Left lung (tissue), 14 donors: ENCODE measurements at places on chromosomes 16 and 17. TPM values are rescaled to one million over a fixed set of nuclear protein-coding genes. Genes with fewer than 3 reads are reported as not detected.

PYCARD gene
- 59.8 TPM for total RNA-seq

RND2 gene
- total RNA-seq: 1.2 TPM

EME1 gene
- total RNA-seq: 3.8 TPM

DNA sequence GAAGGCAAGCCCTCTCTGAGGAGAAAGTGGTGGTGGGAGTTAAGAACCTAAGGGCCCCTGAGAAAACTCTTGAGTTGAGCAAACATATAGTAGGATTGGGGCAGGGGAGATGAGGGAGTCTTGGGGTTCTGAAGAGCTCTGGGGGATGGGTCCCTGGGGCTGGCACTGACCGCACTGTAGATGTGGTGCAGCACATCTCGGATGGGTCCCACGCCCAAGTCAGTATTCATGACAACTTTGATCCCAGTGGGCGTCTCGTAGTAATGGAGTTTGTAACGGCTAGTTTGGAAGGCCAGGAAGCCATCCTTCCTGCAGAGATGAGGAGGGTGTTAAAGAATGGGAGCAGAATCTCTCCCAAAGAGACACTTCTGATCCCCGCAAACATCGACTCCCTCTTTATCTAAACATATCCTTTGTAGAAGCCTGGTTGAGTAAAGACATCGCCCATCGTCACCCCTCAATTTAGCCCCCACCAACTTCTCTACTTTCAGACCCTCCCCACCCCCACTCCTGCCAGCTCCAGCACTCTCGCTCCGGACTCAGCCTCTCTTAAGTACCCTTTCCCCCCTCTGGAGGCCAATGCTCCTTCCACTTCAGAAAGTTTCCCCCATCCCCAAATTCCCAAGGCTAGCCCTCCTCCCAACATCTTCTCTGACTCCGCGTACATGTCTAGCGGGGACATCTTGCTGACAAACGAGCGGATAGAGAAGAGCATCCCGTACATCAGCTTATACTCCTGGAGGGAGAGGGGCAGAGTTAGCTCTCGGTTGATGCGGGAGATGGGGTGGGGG, 710 bp downstream of the TRAPPC1 start:
- no peaks in the 10 kb centered on the region for H3K27me3 ChIP-seq
- DNase-seq: no peak
- peaks cover 30% of the 10 kb centered on the region for H3K36me3 ChIP-seq
- H3K4me1 ChIP-seq: peaks cover 13% of the 10 kb centered on the region
- H3K27ac ChIP-seq: peak overlapping the region; percentile 49

OGFOD1 gene
- total RNA-seq: 31.7 TPM

GRCh38 chr16:79295746-79296145, 304.8 kb downstream of the MAF start:
- no peaks in the 10 kb centered on the region for H3K27me3 ChIP-seq
- H3K27ac ChIP-seq: no peak overlapping the region
- no peaks in the 10 kb centered on the region for H3K4me1 ChIP-seq
- DNase-seq: no peak
- no peaks in the 10 kb centered on the region for H3K36me3 ChIP-seq

DNA sequence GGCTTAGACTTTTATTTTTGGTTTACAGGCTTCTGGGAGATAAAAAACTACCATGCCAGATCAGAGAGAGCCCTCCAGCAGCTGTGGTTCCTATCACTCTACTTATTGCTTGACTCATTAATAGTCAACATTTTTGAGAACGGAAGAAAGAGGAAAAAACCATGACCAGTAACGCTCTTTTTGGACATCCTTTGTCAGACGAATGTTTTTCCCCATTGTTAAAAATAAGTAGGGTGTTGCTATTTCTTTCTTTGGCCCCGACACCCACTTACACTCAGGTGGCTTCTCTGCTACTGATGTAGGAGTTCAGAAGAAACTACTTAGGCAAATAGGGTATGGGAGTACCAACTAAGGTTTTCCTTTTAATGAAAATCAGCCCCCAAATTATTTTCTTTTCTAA, 27.5 kb downstream of the TVP23A start:
- H3K27ac ChIP-seq: no peak overlapping the region
- DNase-seq: no peak
- H3K4me3 ChIP-seq: no peak overlapping the region
- H3K36me3 ChIP-seq: no peaks in the 10 kb centered on the region

DNA sequence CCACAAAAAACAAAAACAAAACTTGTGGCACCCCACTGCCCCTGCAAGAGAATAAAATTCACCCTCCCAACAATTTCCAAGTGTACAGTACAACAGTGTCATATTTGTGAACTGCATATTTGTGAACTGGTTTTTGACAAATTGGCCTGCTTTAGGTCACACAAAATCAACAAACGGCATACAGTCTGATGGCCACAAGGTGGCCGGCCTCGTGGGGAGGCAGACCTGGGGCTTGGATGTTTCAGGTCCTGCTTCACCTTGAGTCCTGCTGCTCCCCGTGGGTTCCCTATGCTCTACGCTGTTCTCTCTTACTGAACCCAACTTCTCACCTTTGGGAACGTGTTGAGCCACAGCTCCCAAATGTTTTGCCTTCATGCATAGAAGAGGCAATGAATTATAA, 102.2 kb downstream of the CDK5R1 start:
- DNase-seq: no peak
- no peak overlapping the region for H3K4me3 ChIP-seq
- no peaks in the 10 kb centered on the region for H3K27me3 ChIP-seq
- H3K4me1 ChIP-seq: no peaks in the 10 kb centered on the region

DNA sequence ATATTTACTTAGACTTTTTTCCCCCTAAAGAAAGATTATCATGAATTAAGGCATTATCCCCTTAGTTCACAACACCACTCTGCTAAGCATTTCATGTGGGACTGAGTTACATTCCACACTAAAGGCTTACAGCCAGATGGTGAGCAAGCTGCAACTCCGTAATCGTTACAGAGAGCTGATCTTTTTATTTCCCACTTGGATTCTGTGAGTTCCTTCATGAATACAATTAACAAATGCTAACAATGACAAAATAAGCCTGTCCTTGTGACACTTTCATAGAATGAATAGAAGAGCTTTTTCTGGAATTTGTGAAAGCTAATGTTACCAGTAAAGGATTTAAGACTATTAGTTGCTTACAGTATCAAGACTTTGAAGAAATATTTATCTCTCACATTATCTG, 8.7 kb downstream of the OGFOD1 start:
- no peaks in the 10 kb centered on the region for H3K27me3 ChIP-seq
- no peaks in the 10 kb centered on the region for H3K36me3 ChIP-seq
- DNase-seq: no peak
- no peak overlapping the region for H3K4me3 ChIP-seq

- H3K4me3 ChIP-seq: no peak overlapping the region
- H3K27me3 ChIP-seq: no peaks in the 10 kb centered on the region
- no peak overlapping the region for H3K27ac ChIP-seq
- H3K36me3 ChIP-seq: no peaks in the 10 kb centered on the region
These were observed 201.5 kb downstream of the C16orf95 start for GRCh38 chr16:87115646-87116045.

- no peaks in the 10 kb centered on the region for H3K4me1 ChIP-seq
- H3K4me3 ChIP-seq: no peak overlapping the region
- DNase-seq: no peak
- peak overlapping the region; percentile 20 for H3K27ac ChIP-seq
- no peaks in the 10 kb centered on the region for H3K36me3 ChIP-seq
These were observed 510.6 kb downstream of the CDH13 start for GRCh38 chr16:83137326-83137781.

DNA sequence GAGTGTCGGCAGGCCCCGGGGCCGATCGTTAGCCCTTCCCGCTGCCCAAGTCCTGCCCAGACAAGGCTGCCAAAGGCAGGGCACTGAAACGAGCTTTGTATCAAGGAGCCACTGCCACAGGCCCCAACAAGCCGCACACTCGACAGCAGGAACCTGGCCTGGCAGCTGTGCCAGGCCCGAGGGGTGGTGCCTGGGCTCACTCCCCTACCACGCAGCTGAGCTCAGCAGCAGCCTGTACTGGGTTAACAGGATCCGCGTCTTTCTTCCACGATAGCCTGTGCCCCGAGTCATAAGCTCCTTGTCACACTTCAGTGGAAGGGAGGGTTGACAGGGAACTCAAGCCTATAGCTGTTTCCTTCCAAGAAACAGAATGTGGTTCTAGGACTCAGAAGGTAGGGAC, 87.9 kb downstream of the ABR start:
- DNase-seq: no peak
- H3K27me3 ChIP-seq: no peaks in the 10 kb centered on the region
- no peaks in the 10 kb centered on the region for H3K36me3 ChIP-seq
- peaks cover 88% of the 10 kb centered on the region for H3K4me1 ChIP-seq
- no peak overlapping the region for H3K27ac ChIP-seq

DNA sequence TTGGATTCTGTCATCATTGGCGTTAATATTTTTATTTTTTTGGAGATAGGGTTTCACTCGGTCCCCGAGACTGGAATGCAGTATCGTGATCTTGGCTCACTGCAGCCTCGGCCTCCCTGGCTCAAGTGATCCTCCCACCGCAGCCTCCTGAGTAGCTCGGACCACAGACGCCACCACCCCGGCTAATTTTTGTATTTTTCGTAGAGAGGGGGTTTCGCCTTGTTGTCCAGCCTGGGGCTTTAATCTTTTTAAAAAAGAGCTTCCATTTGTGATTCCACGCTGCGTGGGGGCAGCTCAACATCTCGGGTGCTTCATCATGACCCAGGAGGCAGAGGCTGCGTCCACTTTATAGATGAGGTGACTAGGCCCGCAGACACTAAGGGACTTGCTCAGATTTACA, 1.5 kb downstream of the BANP start:
- no peaks in the 10 kb centered on the region for H3K27me3 ChIP-seq
- H3K4me1 ChIP-seq: peaks cover 77% of the 10 kb centered on the region
- H3K27ac ChIP-seq: peak overlapping the region; percentile 95
- no peak overlapping the region for H3K4me3 ChIP-seq
- no peak for DNase-seq
- H3K36me3 ChIP-seq: peaks cover 9% of the 10 kb centered on the region

DNA sequence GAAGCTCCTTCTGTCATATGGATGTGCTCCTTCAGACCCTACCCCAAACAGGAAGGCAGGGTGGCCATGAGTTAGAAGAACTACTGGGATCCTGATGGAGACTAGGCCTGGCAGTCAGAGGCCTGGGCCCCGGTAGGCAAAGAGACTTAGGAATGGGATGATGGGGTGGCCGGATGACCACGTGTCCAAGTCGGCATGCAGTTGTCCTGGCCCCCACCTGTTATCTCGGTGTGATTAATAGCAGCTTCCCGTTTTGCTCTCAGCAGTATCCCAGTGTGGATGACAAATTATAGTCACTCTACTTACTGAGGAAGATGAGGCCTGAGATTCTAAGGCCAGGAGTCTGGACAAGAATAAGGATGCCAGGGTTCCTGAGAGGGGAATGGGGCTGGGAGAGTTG, 1.5 kb downstream of the TNFSF12 start:
- H3K4me3 ChIP-seq: no peak overlapping the region
- no peak for DNase-seq
- H3K27me3 ChIP-seq: no peaks in the 10 kb centered on the region
- H3K4me1 ChIP-seq: peaks cover 57% of the 10 kb centered on the region
- H3K27ac ChIP-seq: no peak overlapping the region

PPP1R27 gene
- total RNA-seq: not detected

GRCh38 chr16:51854401-51854951, 692.5 kb downstream of the TOX3 start:
- no peak for DNase-seq
- H3K4me1 ChIP-seq: no peaks in the 10 kb centered on the region
- no peaks in the 10 kb centered on the region for H3K27me3 ChIP-seq
- H3K4me3 ChIP-seq: no peak overlapping the region
- H3K27ac ChIP-seq: no peak overlapping the region

- no peaks in the 10 kb centered on the region for H3K36me3 ChIP-seq
- H3K4me1 ChIP-seq: peaks cover 15% of the 10 kb centered on the region
- no peaks in the 10 kb centered on the region for H3K27me3 ChIP-seq
- no peak for DNase-seq
- no peak overlapping the region for H3K27ac ChIP-seq
These were observed 4.2 kb upstream of the SUPT4H1 start for GRCh38 chr17:58356231-58356630.

DNA sequence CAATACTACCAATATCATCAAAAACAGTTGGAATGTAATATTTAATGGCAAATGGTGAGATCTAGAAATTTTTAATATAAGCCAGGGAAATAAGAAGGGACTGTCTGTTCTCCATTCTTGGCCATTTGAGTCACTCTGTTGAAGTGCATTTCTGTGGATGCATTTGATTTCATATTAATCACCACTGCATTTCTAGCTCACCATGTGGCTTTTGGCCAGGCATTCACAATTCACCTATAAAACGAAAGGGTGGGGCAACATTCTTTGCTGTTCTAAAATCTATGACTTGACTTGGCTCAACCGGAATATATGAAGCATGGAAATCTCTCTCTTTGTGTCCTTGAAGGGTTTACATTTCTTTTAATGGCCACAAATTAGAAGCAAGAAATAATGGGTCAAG, 483.0 kb downstream of the SLC39A11 start:
- no peak overlapping the region for H3K27ac ChIP-seq
- no peaks in the 10 kb centered on the region for H3K36me3 ChIP-seq
- H3K4me1 ChIP-seq: no peaks in the 10 kb centered on the region

GDE1 gene
- total RNA-seq: 111 TPM

MYLK3 gene
- total RNA-seq: 0.03 TPM

DNA sequence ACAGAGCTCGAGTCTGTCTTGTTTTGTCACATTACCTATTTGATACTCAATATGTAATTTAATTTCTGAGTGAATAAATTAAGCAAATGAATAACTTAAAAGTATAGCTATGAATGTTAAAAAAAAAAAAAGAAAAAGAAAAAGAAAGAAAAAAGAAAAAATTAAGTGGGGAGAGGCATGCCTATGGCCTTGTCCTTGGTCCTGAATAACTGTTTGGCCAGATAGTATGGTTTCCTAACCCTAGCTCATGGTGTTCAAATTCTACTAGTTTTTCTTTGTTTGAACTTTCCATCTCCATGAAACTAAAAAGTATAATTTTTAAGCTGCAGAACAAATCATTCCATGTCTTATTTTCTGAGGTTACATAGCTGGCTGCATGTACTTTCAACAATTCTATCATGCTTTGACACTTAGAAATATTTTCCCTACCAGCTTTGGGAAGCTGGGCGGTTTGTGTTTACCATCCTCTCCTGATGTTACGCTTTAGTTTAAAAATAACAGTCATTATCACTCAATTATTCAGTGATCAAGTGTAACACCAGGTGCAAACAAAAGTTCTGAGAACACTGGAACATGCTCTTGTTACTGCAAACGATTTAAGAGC, 31.8 kb downstream of the TOX3 start:
- H3K4me3 ChIP-seq: no peak overlapping the region
- H3K36me3 ChIP-seq: no peaks in the 10 kb centered on the region
- no peaks in the 10 kb centered on the region for H3K27me3 ChIP-seq
- H3K4me1 ChIP-seq: no peaks in the 10 kb centered on the region
- no peak overlapping the region for H3K27ac ChIP-seq

DNA sequence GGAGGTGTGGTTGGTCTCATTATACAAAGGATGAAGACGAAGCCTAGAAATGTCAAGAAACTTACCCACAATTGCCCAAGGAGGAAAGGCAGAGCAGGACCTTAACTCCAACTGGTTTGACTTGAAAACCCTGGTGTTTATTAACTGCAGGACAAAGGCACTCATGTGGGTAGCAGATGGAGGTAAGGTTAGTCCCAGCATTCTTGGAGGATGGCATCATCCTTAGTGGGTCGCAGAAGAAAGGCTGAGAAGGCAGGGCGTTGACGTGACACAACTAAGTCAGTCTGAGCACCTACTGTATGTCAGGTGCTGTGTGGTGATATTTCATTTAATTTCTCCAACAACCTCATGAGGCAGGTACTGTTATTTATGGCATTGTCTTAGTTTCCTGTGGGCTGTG, 101.3 kb downstream of the HAPSTR1 start:
- H3K27me3 ChIP-seq: no peaks in the 10 kb centered on the region
- no peak for DNase-seq
- H3K36me3 ChIP-seq: no peaks in the 10 kb centered on the region
- no peaks in the 10 kb centered on the region for H3K4me1 ChIP-seq

GRCh38 chr16:69486724-69487123, 62.3 kb downstream of the CYB5B start:
- DNase-seq: peak; percentile 70
- peaks cover 9% of the 10 kb centered on the region for H3K27me3 ChIP-seq
- H3K36me3 ChIP-seq: no peaks in the 10 kb centered on the region
